ENCODE measurements at places on chromosomes 11 and 22.

GRCh38 chr11:62048100-62048499, 75.7 kb upstream of the INCENP start:
- no peak for DNase-seq

DNA sequence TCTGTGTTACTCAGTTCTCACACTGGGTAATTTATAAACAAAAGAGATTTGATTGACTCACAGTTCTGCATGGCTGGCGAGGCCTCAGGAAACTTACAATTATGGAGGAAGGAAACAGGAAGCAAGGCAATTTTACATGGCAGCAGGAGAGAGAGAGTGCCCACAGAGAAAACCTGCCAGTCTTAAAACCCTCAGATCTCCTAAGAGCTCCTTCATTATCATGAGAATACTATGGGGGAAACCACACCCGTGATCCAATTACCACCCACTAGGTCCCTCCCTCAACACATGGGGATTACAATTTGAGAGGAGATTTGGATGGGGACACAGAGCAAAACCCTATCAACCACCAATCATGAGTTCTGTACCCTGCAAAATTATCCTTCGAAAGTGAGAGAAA, 1180.8 kb downstream of the JRKL start:
- no peak for DNase-seq

- no peak for DNase-seq
Measured at GRCh38 chr11:47483457-47483856, 34.5 kb upstream of the RAPSN start.

DNA sequence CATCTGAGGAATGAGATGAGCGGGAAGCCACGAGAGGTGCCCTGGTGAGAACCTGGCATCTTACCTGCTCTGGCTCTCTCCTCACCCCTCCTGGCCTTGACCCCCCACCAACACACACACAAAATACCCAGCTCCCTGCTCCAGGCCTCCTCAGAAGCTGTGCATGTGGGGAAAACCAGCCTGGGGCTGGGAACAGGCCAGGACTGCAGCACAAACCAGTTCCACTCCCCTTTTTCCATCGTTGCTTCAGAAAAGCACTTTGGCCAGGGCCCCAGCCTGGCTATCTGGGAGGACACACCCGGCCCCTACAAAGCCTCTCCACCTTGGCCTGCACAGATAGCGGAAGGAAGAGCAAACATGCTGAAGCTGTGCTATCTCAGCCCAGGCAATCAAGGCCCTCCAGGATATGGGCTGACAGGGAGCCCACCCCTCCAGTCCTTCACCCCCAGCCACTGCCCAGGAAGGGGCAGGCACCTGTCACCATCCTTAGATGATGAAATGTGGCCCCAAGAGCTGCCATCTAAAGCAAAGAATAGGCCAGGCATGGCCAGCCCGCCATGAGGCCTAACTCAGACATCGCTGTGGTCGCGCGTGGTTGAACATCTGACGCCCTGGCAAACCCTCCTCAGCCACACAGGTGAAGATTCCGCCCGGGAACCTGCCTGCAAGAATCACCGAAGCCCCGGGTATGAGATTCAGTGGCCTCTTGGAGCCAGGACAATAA, 35.4 kb downstream of the PISD start:
- DNase-seq = no peak

- DNase-seq = no peak
Measured at GRCh38 chr11:123654566-123655081, at the start of gene SCN3B. Gene SCN3B, minus strand, starts transcription at chr11:123654624. Its CDS starts 823 bp downstream, at chr11:123653801.

DNA sequence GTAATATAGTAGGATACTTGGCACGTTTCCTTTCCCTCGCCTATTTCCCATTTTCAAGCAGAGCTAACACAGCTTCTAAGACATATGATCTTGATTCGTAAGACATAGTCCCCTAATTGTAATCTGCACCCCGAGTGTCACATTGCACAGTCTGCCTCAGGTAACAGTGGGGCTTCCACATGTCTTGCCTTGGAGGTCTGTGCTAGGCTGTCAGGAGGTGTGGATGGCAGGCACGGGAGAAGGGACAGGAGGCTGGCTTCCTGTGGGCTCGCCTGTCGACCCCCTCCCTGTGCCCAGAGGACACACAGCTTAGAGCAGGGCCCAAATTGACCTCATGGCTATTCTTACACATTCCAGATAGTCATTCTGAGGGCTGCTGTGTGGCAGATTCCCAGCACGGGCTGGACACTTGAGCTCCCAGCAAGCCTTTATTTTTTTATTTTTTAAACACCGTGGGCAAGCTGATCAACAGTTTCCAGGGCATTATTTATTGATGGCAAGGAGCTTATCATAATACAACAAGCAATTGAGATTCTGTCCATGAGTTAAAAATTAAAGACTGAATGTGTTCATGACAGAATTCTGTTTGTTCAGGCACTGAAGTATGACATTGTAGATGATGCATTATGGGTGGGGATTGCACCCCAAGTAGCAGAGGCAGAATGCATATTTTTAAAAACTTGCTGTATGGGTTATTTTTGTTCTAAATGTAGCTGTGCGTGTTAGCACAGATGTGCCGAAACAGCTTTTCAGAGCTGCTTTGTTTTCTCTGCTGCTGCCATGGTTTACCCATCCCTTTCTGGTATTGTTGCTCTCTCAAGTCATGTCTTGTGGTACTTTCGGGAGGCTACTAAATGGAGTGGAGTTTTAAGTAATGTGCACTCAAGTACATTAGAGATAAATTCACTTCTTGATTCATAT, 113.0 kb downstream of the ATXN10 start:
- no peak for DNase-seq

DNA sequence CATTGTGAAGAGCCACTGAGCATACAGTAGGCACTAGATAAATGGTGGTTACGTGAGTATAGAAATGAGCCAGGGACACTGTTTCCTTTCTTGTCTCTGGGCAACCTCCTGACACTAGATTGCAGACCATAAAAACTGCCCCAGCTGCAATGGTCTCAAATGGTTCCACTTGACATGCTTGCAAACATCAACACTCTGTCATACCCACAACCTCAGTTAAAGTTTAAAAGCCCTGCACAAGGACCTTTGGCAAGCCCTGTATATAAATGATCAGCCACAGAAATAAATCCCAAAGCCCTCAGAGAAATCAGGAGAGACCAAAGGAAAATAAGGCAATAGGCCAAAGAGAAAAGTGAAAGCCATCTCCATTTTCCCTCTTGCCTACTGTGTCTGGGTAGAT, 20.7 kb downstream of the PLEKHA7 start:
- no peak for DNase-seq
